SK-N-DZ (cell line): ENCODE measurements at places on chromosomes 7 and 10.

- no peak for DNase-seq
Observed at GRCh38 chr7:74329225-74329624, 40.0 kb downstream of the CLIP2 start.

DNA sequence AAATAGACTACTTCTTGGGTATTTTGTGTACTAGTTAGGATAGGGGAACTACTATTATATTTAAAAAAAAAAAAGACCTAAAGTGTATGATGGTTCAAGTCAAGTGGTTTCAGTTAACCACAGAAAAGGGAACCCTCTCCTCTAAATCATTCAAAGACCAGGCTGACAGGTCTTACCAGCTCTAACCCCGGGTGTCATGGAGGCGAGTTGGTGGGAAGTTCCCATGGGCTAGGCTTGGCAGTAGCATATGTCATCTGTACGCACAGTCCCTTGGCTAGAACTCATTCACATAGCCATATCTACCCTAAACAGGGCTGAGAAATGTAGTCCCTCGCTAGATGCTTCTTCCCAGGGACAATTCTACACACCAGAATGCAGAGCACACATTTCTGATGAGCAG, 37.7 kb upstream of the KCNMA1 start:
- DNase-seq: no peak

GRCh38 chr10:98262571-98262970, 5.4 kb downstream of the LOXL4 start:
- no peak for DNase-seq

DNA sequence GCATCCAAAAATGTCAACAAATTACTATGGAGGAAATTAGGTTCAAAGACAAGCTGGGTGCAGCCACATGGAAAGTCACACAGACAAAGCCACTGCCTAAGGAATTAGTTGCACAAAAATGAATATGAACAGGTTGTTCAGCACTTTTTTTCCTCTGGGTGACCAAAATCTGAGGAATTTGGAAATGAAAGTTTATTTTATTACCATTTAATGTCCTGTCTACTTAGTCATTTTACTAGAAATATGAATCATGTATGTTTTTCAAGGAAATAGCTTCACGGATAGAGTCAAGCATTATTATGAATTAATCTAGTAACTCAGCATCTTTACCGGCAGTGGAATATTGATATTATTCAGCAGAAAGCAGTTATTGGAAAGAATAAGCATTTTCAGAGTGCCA, 106.3 kb downstream of the ANK3 start:
- no peak for DNase-seq

GRCh38 chr7:129786825-129787563, 165.8 kb downstream of the UBE2H start:
- no peak for DNase-seq

DNA sequence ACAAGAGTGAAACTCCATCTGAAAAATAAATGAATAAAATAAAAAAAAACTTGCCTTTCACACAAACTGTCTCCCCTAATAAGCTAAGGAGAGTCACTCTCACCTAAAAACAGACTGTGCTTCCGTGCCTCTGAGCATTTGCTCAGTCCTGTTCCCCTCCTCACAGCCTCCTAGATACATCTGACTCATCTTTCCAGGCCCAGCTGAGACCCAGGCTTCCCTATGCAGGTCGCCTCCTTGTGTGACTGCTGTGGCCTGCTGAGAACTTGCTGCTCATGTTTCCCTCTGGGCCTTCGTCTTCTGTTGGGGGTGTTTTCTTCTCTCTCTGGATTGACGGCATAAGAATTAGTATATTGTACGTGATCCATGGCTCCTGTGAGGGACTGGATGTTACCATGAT, 777.7 kb downstream of the LRMDA start:
- no peak for DNase-seq

- DNase-seq: no peak
Observed at GRCh38 chr7:93367254-93367653, 135.1 kb downstream of the VPS50 start.

DNA sequence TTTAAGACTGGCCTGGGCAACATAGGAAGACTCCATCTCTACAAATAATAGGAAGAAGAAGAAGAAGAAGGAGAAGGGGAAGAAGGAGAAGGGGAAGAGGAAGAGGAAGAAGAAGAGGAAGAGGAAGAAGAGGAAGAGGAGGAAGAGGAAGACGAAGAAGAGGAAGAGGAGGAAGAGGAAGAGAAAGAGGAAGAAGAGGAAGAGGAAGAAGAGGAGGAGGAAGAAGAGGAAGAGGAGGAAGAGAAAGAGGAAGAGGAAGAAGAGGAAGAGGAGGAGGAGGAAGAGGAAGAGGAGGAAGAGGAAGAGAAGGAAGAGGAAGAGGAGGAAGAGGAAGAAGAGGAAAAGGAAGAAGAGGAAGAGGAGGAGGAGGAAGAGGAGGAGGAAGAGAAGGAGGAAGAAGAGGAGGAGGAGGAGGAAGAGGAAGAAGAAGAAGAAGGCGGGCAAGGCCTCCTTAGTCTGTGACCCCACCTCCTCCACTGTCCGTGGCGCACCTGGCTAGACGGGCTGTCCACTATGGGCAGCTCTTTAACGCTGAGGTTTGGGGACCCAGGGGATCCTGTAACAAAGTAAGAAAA, 28.8 kb upstream of the ZFAND2A start:
- DNase-seq: no peak

- no peak for DNase-seq
Observed at GRCh38 chr7:102220960-102221800, 65.5 kb upstream of the SH2B2 start.

DNA sequence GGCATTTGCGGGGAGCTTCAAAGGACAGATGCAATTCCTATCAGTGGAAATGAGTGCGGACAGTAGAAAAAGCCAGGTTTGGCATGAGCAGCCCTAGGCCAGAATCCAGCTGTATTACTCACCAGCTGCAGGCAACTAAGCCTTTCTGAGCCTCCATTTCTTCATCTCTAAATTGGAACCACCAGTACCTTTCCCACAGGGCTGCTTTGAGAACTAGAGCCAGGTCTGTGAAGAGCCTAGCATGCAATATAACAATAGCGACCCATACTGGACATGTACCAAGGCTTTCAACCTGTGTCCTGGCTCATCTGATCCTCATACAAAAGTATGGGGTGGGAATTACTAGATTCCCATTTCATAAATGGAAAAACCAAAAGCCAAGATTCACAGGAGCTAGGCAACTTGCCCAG, 101.0 kb downstream of the GSAP start:
- DNase-seq: no peak

DNA sequence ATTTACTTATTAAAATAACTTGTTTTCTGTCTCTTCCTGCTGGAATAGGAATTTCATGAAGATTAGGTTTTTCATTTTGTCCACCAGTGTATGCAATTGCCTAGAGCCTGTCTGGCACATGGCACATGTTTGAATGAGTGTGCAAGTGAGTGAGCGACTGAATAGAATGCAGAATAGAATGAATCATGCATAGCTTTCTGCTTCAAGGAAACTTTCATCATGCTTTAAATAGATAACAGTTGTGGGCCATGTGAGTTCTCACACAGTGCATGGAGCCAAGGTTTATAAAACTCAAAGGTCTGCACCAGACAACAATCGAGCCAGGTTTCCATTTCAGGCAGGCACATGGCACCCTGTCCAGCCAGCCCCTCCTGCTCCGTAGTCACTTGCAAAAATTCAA, 74.2 kb upstream of the HECW1 start:
- no peak for DNase-seq

- DNase-seq: no peak
Observed at GRCh38 chr10:69415049-69415448, 1.7 kb downstream of the TACR2 start.

GRCh38 chr7:83941300-83941699, 253.3 kb downstream of the SEMA3A start:
- DNase-seq: no peak

GRCh38 chr7:8441106-8441965, 7.9 kb downstream of the NXPH1 start:
- no peak for DNase-seq

- DNase-seq: no peak
Observed at GRCh38 chr7:81460250-81461045, 309.4 kb downstream of the HGF start.

DNA sequence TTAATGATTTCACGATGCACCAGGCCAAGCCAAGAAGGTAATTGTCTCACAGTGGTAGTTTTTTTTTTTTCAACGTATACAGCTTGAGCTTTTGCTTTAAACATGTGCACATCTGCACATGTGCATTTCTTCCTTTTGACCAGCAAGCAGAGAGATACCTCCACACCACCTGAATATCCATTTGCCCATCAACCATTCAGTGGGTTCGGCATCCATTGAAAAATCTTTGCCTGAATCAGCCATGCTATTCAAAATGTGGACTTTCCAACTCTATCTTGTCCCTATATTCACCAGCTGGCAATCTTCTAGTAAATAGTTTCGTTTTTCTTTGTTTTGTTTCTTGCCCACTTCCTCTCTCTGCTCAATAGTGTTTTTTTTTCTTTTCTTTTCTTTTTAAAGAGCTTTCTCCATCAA, 7.7 kb upstream of the TRA2A start:
- DNase-seq: no peak

- no peak for DNase-seq
Observed at GRCh38 chr7:128379900-128380479, 18.5 kb upstream of the PRRT4 start.
